ENCODE measurements at places on chromosomes 6 and 20.
A peak's percentile ranks its signal among the peaks of the same experiment; 100 is the strongest.

- DNase-seq = no peak
These were observed 25.0 kb upstream of the TXLNB start for GRCh38 chr6:139316622-139317317.

DNA sequence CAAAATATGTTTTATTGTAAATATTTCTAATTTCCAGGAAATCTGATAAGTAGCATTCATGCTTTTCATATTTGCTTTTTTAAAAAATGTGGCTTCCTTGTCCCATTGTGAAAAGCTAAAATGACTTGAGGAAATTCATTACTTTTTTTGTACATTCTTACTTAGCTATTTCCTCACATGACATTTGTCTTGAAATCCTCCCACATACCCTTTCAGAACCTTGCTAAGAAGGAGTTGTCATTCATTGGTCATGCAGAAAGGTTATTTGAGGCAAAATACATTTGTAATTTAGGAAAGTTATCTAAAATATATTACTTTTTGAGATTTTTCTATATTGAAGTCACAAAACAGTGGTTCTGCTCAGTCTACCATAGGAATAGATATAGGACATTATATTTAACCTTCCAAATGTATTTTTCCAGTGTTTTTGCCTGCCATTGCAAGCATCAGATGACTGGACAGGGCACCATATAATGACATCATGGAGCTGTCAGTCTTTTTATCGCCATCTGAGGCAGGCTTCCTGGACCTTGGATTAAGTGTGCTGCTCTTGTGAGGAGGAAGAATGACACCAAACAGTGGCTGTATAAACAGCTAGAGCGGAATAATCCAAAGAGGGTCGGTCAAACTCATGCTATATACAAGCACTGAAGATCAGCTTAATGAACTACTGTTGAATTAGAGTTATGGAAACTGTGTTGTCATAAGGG is 109.4 kb upstream of the HCRTR2 start:
- no peak for DNase-seq

DNA sequence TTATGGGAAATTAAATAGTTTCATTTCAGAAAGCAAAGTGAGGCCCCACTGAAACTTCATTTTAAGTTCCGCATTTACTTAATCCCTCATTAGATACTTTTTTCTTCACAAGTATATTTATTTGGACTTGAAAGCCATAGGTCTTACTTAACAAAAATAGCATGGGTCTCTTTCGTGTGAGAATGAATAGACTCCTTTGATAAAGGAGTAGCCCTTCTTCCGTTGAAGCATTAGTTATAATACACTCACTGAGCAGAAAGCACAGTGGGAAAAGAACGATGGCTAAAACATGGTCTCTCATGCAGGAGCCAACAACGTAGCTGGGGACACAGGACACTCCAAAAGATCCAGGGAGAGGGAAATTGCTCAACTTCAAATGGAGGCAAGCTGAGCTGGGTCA is 130.4 kb downstream of the SLC23A2 start:
- no peak for DNase-seq

DNA sequence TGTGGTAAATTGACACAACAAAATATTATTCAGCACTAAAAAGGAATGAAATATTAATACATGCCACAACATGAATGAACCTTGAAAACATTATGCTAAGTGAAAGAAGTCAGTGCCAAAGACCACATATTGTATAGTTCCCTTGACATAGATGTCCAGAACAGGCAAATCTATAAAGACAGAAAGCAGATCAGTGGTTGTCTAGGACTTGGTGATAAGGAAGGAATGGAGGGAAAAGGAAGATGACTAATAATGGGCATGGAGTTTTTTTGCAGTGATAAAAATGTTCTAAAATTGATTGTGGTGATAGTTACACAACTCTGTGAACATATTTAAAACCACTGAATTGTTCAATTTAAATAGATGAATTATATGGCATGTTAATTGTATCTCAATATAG is 32.5 kb downstream of the TBX18 start:
- DNase-seq = no peak

DNA sequence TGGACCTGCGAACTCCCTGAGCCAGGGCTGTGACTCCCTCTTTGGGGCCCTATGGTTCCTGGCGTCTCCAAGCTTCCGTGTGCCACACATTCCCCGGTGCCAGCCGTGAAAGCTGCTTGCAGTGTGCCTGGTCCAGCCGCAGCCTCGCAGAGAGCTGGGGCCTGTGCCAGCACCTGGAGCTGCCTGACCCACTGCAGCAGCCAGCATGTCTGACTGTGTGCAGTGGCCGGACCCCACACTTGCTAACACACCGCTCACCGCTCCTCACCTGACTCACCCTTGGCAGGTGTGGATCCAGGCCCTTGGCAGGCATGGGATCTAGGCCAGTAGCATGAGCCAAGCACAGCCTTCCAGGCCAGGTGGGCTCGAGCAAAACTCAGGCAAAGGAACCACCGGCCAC is 227.5 kb downstream of the OTOR start:
- DNase-seq = no peak

DNA sequence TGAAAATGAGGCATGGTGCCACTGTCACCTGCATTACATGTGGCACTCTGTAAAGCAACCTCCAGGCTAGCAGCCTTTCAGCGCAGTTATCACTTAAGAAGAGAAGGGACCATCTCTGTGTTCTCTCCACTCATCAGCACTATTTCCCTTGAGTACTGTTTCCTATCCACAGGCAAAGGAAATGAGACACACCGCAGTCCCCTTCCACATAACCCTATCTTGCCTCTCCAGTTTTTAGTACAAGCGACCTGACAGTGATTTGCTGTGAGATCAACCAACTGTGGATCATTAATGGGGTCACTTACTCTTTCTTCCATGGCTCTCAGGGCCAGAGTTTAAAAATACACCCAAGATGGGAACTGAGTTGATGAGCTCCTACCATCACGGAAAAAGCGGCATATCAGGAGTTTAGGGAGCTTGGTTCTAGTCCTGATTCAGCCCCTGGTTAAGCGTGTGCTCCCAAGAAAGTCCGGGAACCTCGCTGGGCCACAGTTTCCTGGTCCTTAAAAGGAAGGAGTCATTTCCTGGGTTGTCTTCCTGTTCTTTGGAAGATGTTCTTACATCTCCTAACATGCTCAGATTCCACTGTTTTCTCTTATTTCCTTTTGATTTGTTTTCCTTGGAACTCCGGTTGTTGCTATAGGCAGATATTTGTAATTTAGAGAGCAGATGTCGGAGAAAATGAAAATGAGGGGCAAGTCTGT is 27.3 kb downstream of the PRDM1 start:
- no peak for DNase-seq

DNA sequence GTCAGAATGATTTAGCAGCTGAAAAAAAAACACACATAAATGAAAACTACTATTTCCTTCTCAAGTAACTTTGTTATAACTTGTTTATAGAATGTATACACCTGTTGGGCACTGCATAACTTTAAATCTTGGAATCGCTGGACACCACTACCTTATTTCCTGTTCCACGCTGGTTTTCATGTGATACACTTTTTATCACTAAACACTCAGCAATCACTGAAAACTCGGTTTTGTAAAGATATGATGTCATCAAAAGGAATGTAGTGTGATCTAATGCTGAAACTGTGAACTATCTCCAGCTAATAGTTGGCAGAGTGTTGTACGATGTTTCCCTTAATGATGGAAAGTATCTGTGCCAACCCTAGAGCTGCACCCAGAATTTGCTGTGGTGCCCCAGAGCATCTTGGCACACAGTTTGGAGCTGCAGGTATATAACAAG is 127.9 kb downstream of the BACH2 start:
- peak; percentile 5 for DNase-seq

GRCh38 chr6:38806271-38806670 is 91.2 kb downstream of the DNAH8 start:
- no peak for DNase-seq

DNA sequence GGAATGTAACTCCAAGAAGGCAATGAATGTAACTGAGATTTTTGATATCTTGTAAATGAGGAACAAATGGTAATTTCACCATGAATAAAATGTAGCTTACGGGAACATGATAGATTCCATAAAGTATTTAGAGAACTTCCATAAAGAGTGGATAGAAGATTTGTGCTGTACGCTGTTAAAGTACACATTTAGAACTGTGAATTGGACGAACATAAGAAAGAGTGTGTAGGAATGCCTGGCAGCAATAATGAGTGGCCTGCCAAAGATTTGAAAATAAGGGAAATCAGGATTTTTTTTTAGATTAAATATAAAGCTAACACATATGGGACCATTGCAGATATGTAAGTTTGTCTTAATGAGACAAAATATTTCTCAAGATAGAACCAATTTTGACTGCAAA is 1153.3 kb upstream of the EYS start:
- no peak for DNase-seq

- DNase-seq = no peak
These were observed 2.9 kb downstream of the ATXN1 start for GRCh38 chr6:16758163-16758975.

- no peak for DNase-seq
These were observed 249.5 kb downstream of the BCKDHB start for GRCh38 chr6:80356000-80356399.

- DNase-seq = no peak
These were observed 98.0 kb downstream of the VEGFA start for GRCh38 chr6:43867996-43868395.

DNA sequence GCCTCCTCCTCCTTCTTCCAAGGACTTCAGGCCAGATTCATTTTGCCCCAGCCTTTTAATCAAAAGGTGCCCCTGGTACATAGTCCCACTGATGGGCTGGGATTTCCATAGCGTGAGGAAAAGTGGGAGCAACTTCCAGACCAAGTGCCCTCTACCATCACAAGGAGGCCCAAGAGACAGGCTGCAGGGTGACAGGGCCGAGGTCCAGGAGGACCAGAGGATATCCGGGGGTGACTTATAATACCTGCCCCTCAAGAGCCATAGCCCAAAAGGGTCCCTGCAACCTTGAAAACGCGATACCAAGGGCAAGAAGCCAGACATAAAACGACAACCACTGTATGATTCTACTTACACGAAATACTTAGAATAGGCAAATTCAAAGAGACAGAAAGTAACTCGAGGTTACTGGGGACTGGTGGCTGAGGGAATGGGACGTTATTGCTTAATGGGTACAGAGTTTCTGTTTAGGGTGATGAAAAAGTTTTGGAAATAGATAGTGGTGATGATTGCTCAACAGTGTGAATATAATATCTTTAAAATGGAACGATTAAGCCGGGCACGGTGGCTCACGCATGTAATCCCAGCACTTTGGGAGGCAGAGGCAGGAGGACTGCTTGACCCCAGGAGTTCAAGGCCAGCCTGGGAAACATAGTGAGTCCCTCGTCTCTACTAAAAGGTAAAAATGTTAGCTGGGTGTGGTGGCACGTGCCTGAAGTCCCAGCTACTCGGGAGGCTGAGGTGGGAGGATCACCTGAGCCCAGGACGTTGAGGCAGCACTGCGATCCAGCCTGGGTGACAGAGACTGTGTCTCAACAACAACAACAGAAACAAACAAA is 71.9 kb downstream of the NOL4L start:
- DNase-seq = no peak

- peak; percentile 12 for DNase-seq
These were observed 222.1 kb upstream of the ARID1B start for GRCh38 chr6:156555116-156555515.

DNA sequence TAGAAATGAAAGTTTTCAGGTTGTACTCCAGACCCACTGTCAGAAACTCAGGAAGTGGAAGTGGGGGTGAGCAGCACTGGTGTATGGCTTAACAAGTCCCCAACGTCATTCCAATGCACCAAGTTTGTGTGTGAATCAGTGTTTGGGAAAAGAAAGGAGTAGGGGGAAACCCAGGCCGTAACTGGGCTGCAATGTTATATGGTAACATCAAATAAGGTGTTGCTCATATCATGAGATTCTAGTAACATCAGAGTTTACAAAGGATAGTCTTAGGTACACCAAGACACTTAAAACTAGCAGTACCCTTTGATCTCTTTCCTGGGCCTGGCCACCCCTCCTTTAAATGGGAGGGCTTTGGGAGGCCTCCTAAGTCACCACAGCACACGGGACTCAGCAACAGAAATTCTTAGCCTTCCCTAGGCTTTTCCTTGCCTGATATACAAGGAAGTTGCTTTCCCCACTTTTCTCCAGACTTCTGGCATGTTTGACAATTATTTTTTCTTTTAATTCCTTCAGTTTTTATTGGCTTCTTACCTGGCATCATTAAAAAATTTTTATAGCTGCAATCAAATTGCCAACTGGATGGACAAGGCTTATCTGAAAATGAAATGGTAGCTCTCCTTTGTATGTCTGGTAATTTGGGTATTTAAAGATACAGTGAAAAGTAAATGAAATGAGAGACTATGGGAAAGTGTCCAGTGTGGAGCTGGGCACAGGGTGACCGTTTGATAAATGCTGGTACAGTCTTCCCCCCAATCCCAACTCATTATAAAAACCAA is 15.1 kb downstream of the E2F3 start:
- DNase-seq = no peak

DNA sequence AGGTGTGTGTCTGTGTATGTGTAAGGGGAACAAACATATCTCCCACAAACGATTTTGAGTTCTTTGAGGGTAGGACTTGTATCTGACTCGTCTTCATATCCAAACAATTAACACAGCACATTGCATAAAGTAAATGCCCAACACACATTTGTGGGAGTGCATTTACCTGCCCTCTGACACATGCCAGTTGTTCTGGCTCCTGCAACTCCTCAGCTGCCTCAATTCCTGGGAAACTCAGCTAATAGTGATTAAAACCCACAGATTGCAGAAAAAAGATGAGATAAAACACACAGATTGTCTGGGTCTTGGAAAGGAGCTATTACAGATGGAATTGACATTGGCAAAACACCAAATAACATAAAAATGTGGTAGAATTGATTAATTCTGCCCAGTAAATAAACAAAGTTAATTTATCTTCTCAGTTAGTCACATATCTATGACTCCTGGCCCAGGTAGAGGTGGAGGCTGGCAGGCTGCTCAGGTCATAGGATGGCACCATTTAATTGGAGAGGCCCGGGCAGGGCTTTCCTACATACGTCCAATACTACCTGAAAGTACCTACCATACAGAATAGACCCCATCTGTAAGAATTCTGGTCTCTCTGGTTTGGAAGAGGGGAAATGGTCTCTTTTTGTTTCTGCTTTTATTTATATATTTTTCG is 71.5 kb upstream of the IFNGR1 start:
- DNase-seq = no peak

GRCh38 chr20:50625986-50626677 is 65.2 kb downstream of the RIPOR3 start:
- DNase-seq = peak; percentile 15

- DNase-seq = no peak
These were observed 123.9 kb downstream of the COL12A1 start for GRCh38 chr6:75081921-75082320.

- no peak for DNase-seq
These were observed 999.4 kb upstream of the GJE1 start for GRCh38 chr6:141133346-141133745.

GRCh38 chr6:126064257-126064747 is 78.0 kb downstream of the TRMT11 start:
- DNase-seq = no peak

DNA sequence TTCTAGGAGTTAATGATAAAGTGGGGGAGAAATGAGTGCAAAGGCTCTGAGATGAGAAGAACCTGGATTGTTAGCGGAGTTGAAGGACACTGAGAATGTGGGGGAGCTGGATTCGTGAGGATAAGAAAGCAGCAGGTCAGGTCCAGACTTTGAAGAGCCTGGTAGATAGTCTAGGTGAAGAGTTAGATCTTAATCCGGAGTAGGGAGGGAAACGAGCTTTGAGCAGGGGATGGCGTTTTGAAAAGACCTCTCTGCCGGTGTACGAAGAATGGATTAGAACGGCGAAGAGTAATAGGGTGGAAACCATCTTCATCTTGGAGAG is 487 bp upstream of the PHF20 start:
- no peak for DNase-seq
